ENCODE measurements at places on chromosomes 4 and X.

- no peak for DNase-seq
Measured at GRCh38 chr4:85126991-85127591, 160.6 kb upstream of the WDFY3 start.

DNA sequence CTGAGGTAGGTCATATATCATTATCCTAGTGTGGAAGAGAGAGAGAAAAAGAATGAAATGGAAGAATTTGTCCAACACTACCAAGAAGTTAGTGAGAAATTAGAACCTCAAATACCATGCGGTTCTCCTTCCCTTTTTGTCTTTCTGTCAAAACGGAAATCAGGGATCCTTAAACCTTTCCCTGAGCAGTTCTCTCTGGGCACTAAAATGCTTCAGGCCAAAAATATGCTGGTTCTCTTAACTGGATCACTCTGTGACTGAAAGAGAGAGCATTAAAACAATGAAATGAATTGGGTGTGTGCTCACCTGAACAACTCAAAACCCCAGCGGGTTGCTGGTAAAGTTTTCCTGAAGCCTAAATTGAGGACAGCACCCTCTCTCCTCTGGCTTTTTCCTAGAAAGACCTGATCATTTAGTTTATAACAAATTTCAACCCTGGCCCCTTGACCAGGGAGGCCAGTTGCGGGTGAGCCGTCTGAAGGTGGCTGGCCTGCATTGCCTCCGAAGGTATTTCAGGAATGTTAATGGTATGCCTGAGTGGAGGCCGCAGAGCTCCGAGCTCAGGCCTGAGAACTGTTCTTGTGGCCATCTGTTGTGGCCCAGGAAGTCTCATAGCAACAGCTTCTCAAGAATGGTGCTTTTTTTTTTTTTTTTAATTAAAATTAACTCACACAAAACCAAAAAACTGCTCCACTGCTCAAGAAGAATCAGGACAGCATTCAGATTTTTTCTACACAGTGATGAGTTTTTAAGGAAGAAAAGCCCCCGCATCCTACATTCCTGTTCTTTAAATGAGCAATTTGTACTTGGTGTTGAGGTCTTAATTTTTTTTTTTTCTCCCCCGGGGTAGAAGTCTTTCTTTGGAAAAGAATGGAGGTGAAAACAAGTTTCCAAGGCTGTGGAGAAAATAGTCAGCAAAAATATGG is 155.1 kb downstream of the SHROOM3 start:
- no peak for DNase-seq

- no peak for DNase-seq
Measured at GRCh38 chr4:138448169-138448568, 206.0 kb upstream of the SLC7A11 start.

GRCh38 chrX:28843817-28844216 is 256.6 kb downstream of the IL1RAPL1 start:
- no peak for DNase-seq

GRCh38 chr4:33104273-33104672 is 2384.1 kb downstream of the PCDH7 start:
- no peak for DNase-seq

DNA sequence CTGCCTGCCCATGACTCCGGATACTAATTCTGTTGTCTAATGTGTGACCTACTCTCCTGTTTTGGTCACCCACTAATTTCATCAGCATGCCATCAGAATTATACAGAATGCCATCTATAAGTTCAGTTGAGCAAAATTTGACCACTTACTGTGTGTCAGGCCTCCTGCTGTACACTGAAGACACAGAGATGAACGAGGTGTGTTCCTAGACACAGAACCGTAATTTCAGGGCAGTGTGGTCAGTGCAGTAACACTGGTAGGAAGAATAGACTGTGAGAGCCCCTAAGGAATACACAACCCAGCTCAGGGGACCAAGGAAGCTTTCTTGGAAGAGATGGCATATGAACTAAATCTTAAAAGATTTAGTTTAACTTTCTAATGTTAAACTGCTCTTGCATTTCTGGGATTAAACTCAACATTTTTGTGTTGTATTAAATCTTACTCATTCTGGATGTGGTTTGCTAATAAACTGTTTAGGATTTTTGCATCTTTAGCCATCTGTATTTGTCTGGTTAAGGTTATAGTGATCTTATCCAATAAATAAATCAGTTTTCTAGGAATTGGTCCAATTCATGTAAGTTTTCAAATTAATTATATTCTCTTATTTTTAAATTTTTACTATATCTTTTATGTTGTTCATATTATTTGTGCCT is 34.3 kb downstream of the KANTR start:
- no peak for DNase-seq

DNA sequence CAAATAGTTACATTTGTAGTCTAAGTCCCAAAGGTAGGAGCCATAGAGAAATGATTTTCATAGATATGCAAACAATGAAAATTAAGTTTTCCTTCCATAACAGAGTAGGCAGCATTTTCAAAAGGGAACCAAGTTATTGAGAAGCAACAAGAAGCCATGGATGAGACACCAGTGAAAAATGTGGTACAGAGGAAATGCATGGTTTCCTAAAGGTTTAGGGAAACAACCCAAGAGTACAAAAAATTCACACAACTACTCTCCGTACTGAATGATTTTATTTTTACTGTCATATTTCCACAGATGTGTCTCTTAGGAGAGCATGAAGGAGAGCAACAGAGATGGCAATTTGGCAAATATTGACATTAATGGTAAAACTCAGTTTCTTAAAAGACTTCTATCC is 1408.9 kb upstream of the PCDH7 start:
- no peak for DNase-seq

- DNase-seq: peak; percentile 30
Measured at GRCh38 chrX:45322382-45322781, 121.7 kb upstream of the DIPK2B start.

DNA sequence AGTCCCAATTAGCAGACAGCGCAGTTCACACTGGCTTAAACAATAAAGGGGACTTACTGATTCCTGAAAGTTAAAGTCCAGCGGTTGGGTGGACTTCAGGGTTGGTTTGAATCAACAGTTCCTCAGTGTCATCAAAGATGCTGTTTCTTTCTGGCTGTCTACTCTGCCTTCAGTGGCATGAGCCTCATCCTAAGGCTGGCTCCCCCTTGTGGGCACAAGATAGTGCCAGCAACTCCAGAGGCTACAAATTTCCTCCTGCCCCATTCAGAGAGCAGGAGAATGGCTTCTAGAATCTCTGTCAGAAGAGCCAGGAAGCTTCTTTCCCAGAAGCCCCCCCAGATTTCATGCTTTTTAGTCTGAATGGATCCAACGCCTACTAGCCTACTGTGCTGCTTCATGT is 82.4 kb upstream of the MTM1 start:
- DNase-seq: peak; percentile 54

GRCh38 chr4:40340030-40340429 is 4.9 kb downstream of the CHRNA9 start:
- peak; percentile 72 for DNase-seq

DNA sequence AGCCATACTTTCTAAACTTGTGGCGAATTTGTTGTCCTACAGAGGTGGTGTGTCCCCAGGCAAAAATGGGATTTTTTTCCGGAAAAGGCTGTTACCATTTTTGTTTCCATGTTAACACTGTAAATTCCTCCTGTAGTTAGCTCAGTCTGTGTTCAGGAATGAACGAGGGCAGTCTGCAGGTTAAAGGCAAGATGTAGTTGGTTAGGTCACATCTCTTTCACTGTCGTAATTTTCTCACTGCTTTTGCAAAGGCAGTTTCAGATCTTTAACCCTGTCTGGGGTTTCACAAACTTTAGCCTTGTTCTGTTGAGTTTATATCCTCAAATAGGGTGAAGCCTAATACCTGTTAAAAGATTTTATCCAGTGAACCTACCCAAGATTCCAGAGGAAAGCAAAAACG is 50.5 kb upstream of the PUDP start:
- DNase-seq: no peak

GRCh38 chr4:155590796-155591585 is 75.7 kb upstream of the GUCY1A1 start:
- no peak for DNase-seq

- no peak for DNase-seq
Measured at GRCh38 chr4:140725556-140725955, 30.6 kb downstream of the TBC1D9 start.

- DNase-seq: no peak
Measured at GRCh38 chr4:85166318-85166717, 199.8 kb upstream of the WDFY3 start.

GRCh38 chr4:2220016-2220630 is 21.8 kb downstream of the HAUS3 start:
- peak; percentile 63 for DNase-seq

- no peak for DNase-seq
Measured at GRCh38 chrX:132119821-132120515, 7.9 kb downstream of the FRMD7 start.

DNA sequence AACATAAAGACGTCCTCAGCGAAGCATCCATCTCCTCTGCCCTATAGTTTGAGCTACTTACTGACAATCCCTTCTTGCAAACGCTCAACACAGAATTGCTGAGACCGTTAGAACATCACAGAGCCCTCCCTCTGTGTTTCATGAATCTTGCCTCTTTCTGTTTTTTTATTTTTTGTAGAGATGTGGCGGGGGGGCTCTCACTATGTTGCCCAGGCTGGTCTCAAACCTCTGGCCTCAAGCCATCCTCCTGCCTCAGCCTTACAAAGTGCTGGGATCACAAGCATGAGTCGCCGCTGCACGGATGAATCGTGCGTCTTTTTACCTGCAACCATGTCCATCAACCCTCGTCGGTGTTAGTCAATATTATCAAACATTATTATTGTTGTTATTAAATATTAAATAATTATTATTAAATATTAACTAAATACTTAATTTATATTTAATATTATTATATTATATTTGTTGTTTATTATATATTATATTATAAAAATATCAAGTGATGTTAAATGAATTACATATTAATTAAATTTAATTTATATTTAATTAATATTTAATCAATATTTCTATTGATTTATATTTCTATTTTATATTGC is 200.7 kb downstream of the CRLF2 start:
- no peak for DNase-seq

GRCh38 chr4:182492423-182492822 is 249.2 kb downstream of the TENM3 start:
- DNase-seq: peak; percentile 50

DNA sequence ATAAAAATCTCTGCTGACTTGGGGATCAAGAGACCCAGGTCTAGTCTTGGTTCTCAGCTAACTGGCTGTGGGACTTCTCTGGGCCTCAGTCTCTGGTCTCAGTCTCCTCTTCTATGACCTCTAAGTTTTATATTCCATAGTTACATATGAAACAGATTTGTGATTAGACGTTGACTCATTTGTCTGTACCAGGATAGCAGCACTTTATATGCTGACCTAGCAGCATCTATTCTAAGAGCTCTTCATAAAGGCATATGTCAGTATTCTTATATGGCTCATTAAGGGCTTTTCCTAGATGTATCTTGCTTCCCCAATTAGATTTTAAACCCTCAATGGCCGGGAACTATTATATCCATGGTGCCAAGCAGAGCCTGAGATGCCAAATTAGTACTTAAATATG is 12.7 kb downstream of the GRPR start:
- no peak for DNase-seq

- DNase-seq: no peak
Measured at GRCh38 chr4:169070071-169070894, 60.2 kb upstream of the CBR4 start.

GRCh38 chrX:74340051-74340450 is 36.1 kb downstream of the ZCCHC13 start:
- DNase-seq: peak; percentile 39

GRCh38 chrX:1902901-1903235 is 288.0 kb downstream of the ASMT start:
- DNase-seq: no peak

DNA sequence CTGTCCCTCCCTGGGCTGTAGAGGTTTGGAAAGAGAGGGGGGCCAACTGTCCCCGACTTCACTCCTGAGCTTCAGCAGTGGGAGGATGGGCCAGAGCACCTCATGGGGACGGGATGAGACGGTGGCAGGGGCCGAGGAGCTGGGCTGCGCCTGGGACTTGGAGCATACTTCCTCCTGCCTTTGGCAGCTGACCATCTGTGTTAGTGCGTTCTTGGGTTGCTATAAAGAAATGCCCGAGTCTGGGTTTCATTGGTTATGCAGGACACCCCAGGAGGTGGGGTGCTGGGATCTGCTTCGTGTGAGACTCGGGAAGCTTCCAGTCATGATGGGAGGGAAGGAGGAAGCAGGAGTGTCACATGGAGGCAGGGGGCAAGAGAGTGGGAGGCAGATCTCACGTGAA is 7.4 kb downstream of the PSAPL1 start:
- no peak for DNase-seq

- peak; percentile 52 for DNase-seq
Measured at GRCh38 chr4:107066621-107067020, 30.5 kb upstream of the DKK2 start.

Data from inflammatory macrophage treated with lipopolysaccharide for 4 hours (primary cell).